ENCODE measurements at places on chromosomes 2 and 18.

DNA sequence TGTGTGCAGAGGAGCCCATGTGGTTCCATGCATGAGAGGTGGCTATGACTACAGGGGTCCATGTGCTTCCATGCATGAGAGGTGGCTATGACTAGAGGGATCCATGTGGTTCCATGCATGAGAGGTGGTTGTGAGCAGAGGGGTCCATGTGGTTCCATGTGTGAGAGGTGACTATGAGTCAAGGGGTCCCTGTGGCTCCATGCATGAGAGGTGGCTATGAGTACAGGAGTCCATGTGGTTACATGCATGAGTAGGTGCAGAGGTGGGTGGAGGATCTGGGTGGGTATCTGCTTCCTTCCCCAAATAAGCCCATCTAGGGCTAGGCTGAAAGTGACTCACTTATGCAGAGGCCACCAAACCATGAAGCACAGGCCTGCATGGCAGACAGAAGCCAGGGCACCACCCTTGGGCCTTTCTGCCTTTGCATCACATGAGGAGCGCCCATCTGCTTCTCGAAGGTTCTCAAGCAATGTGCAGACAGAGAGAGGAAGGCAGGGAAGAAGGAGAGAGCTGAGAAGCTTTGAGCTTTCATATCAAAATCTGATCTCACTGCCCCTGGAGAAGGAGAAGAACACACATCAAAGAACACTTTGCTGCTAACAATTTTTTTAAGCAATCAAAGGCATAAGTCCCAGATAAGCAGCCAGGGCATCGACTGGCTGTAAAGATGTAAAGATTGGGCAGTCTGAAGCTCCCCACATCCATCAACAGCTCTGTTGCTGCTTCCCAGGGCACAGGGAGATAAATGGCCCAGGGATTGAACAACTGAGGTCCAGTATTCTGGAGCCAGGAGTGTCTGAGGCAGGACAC is 137.6 kb downstream of the TNS1 start:
- peak; percentile 21 for DNase-seq

DNA sequence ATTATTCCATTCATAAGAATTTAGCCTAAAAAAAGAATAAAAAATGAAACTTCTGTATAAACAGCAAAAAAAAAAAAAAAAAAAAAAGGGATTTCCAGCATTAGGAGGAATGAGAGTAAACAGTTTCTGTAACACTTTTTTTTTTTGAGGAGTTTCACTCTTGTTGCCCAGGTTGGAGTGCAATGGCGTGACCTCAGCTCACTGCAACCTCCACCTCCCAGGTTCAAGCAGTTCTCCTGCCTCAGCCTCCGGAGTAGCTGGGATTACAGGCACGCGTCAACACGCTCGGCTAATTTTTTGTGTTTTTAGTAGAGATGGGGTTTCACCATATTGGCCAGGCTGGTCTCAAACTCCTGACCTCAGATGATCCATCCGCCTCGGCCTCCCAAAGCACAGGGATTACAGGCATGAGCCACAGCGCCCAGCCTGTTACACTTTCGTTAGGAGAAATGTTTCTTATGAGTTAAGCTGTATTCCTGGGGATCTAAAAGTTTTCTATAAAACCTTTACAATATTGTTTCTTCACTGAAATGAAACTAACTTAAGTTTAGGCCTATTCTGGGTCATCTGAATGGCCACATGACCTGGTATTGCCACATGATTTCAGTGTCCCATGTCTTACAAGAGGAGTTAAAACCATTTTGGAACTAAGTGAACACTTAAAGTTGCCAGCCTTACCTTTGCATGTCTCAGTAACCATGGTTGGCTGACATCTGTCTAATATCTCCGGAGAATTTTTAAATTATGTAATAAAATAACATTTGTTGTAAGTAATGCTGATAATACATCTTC is 17.5 kb downstream of the SMAD2 start:
- no peak for DNase-seq

GRCh38 chr2:37707393-37707792 is 36.0 kb upstream of the CDC42EP3 start:
- DNase-seq = no peak

DNA sequence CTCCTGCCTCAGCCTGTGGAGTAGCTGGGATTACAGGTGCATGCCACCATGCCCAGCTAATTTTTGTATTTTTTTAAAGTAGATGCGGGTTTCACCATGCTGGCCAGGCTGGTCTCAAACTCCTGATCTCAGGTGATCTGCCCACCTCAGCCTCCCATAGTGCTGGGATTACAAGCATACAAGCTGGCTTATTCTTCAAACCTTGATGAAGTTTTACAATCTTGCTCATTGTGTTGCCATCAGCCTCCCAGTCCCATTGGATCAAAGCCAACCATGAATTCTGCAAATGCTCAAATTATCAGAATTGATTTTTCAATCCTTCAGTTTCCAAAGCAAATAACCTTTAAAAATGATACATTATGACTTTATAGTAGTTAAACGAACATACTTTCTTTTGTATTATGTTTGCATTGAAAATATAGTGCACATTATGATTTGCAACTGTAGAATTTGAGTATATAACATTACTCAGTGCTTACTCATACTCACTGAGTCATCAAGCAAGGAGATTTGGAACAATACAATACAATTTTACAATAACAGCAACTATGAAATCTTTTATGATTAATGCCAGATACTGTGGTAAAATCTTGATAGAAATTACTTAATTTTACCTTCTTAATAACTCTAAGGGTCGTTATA is 1491.9 kb upstream of the CELF4 start:
- no peak for DNase-seq

GRCh38 chr2:71000780-71001591 is 6.3 kb upstream of the TEX261 start:
- DNase-seq = peak; percentile 86

GRCh38 chr2:48341551-48342133 is 188.3 kb upstream of the STON1 start:
- no peak for DNase-seq

- no peak for DNase-seq
These were observed 70.2 kb downstream of the CRIM1 start for GRCh38 chr2:36425608-36426355.

DNA sequence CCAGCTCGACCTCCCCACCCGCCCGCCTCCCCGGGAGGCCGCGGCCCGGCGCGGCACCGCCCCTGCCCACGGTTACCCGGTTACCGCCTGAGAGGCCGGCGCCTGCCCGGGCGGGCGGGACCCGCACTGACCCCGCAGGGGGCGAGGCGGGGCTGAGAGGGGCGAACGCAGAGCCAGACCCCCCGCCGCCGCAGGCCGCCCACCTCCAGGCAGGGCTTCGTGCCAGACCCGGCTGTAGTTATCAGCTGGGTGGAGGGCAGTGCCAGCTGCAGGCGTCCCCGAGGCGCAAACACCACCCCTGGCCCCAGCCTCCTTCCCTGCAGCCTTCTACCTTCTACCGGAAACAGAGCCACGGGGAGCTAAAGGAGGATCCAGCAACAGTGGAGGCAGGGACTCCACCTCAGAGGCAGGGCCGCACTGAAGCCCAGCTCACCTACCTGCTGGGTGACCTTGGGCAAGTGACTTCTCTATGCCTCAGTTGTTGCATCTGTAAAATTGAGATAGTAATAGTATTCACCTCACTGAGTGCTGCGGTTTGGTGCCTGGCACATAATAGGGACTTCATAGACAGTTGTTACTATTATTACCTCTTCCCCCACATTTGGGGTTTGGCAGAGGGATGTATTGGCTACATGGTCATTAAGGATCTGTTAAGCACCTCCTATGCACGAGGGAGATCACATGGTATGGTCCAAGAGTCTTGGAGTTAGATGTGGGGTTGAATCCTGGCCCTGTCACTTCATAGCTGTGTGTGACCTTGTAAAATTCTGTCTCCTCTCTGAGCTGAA is 231.6 kb upstream of the SMAD2 start:
- DNase-seq = no peak

DNA sequence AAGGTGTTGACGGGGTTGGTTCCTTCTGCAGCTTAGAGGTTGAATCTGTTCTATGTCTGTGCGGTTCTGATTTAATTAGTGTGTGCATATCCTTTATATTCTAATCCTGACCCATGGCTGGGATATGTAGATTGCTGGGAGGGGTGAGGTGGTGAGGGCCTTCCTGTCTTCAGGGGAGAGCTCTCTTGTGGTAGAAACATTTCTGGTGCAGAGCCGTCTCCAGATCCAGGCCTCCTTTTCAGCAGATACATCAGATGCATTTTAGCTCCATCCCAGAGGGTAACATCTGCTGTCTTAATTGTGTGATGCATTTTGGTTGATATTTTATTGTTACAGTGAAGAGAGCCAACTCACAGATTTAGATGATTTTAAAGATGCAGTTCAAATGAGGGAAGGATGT is 227.8 kb downstream of the AGAP1 start:
- DNase-seq = no peak

DNA sequence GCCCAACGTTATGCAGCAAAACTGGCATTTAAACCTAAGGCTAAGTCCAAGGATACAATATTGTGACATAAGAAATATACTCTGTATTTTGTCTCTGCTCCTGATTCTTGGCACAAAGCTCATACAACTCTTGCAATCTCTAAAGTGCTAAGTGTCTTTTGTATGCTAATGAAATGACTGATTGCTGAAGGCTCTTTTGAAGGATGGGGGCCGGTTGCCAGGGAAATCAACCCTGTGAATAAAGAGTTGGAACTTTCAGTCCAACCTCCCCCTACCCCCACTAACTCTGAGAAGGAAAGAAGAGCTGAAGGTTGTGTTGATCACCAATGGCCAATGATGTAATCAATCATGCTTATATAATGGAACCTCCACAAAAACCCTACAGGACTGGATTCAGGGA is 40.3 kb downstream of the SESTD1 start:
- DNase-seq = no peak

DNA sequence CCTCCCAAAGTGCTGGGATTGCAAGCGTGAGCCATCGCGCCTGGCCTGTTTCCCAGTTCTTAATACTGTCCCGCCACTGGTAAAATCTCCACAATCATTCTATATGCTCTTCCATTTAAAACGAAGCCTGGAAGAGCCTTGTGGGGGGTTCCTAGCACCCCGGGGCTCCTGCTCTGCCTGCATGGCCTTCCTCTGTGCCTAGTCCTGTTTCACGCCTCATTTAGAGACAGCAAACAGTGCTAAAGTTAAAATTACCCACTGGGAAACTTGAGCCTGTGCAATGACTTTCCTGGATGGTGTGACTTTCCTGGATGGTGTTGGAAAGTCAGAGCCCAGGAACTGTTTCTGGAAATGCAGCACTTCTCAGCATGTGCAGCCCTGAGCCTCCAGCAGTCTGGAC is 55.0 kb downstream of the INPP5D start:
- DNase-seq = no peak

GRCh38 chr2:204240961-204241360 is 304.3 kb upstream of the PARD3B start:
- no peak for DNase-seq

GRCh38 chr2:38925982-38926381 is 36.3 kb downstream of the ARHGEF33 start:
- DNase-seq = no peak

GRCh38 chr2:151347906-151348305 is 9.5 kb upstream of the TNFAIP6 start:
- no peak for DNase-seq

GRCh38 chr18:8657873-8658470 is 47.4 kb upstream of the MTCL1 start:
- no peak for DNase-seq

DNA sequence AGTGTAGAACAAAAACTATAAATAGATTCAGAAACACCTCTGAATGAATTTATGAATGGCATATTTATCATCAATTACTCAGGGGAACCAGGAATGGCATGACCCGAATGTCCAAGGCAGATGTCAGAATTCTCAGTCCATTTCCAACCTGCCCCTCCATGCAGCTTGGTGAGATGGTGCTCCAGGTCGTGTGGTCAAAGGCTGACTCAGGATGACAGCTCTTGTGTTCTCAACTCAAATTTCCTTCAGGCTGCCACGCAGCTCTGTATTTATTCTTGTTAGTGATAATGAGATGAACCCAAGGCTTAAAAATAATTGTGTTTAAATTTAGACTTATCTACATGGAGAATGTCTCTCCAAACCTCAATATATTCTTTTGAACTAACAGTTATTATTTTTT is 146.9 kb downstream of the METTL4 start:
- DNase-seq = no peak

- DNase-seq = no peak
These were observed 63.0 kb upstream of the GALNT13 start for GRCh38 chr2:153808679-153809078.

All from activated T-cell treated with anti-CD3 and anti-CD28 coated beads, Interleukin-2, amount 50 U/mL, for 48 hours (primary cell).